Left renal cortex interstitium (tissue), 4 donors: ENCODE measurements at places on chromosomes 6 and 20. TPM values are rescaled to one million over a fixed set of nuclear protein-coding genes. Genes with fewer than 3 reads are reported as not detected.

The EDN3 gene
- polyA plus RNA-seq: 5.2 TPM

The NRSN1 gene
- 0.48 TPM for polyA plus RNA-seq

The TP53TG5 gene
- 0.99 TPM for polyA plus RNA-seq

The FOXQ1 gene
- 14.3 TPM for polyA plus RNA-seq

The LAMP5 gene
- 7.5 TPM for polyA plus RNA-seq

The OXT gene
- 0.94 TPM for polyA plus RNA-seq

The SIRPD gene
- 0.17 TPM for polyA plus RNA-seq

The PI16 gene
- polyA plus RNA-seq: 1.1 TPM

The PXMP4 gene
- 9.4 TPM for polyA plus RNA-seq

The UNC93A gene
- 7.4 TPM for polyA plus RNA-seq

The SMIM29 gene
- polyA plus RNA-seq: 17.3 TPM

The FNDC11 gene
- polyA plus RNA-seq: 1.6 TPM

The APOM gene
- polyA plus RNA-seq: 103 TPM

The MLIP gene
- 0.32 TPM for polyA plus RNA-seq

The MTFR2 gene
- 2.7 TPM for polyA plus RNA-seq

The RAET1L gene
- polyA plus RNA-seq: not detected

The RTN4IP1 gene
- polyA plus RNA-seq: 10.0 TPM

The ADAM33 gene
- polyA plus RNA-seq: 6.1 TPM

The SIGLEC1 gene
- 0.58 TPM for polyA plus RNA-seq

The LINC00237 gene
- polyA plus RNA-seq: not detected

The CST7 gene
- 0.39 TPM for polyA plus RNA-seq

The ESR1 gene
- polyA plus RNA-seq: 2.0 TPM

The BTNL2 gene
- polyA plus RNA-seq: 0.61 TPM

The SLC35B2 gene
- polyA plus RNA-seq: 68.1 TPM

The BPHL gene
- polyA plus RNA-seq: 71.3 TPM

The NR2E1 gene
- polyA plus RNA-seq: not detected

The CLDN20 gene
- 2.7 TPM for polyA plus RNA-seq

The ARMH2 gene
- not detected for polyA plus RNA-seq

The TSPO2 gene
- polyA plus RNA-seq: 0.57 TPM

The CD93 gene
- polyA plus RNA-seq: 43.9 TPM

The MRPL14 gene
- 43.0 TPM for polyA plus RNA-seq

The CD24 gene
- 856 TPM for polyA plus RNA-seq

The OR2B2 gene
- not detected for polyA plus RNA-seq

The CCHCR1 gene
- 47.0 TPM for polyA plus RNA-seq

The BICRAL gene
- polyA plus RNA-seq: 16.1 TPM

The HRH3 gene
- 0.08 TPM for polyA plus RNA-seq

The DSP gene
- polyA plus RNA-seq: 84.1 TPM

The PROCR gene
- 9.4 TPM for polyA plus RNA-seq

The SPATA25 gene
- polyA plus RNA-seq: 6.9 TPM

The RWDD2A gene
- polyA plus RNA-seq: 6.3 TPM

The LY6G5B gene
- polyA plus RNA-seq: 10.3 TPM

The FAM184A gene
- 8.6 TPM for polyA plus RNA-seq

The BPIFB2 gene
- not detected for polyA plus RNA-seq

The TPBG gene
- polyA plus RNA-seq: 24.1 TPM

The TREM2 gene
- 0.47 TPM for polyA plus RNA-seq

The PGC gene
- not detected for polyA plus RNA-seq

The CLPSL2 gene
- polyA plus RNA-seq: not detected

The WFDC12 gene
- not detected for polyA plus RNA-seq

The XKR7 gene
- polyA plus RNA-seq: 0.32 TPM

The GSTA5 gene
- not detected for polyA plus RNA-seq

The HDGFL1 gene
- not detected for polyA plus RNA-seq

The PACRG gene
- 13.7 TPM for polyA plus RNA-seq

The FNDC1 gene
- polyA plus RNA-seq: 9.2 TPM

The ADGRB3 gene
- 4.6 TPM for polyA plus RNA-seq

The CGA gene
- 0.35 TPM for polyA plus RNA-seq

The GSTA1 gene
- polyA plus RNA-seq: 1.0 TPM
